ENCODE measurements at places on chromosomes 7 and 10.

DNA sequence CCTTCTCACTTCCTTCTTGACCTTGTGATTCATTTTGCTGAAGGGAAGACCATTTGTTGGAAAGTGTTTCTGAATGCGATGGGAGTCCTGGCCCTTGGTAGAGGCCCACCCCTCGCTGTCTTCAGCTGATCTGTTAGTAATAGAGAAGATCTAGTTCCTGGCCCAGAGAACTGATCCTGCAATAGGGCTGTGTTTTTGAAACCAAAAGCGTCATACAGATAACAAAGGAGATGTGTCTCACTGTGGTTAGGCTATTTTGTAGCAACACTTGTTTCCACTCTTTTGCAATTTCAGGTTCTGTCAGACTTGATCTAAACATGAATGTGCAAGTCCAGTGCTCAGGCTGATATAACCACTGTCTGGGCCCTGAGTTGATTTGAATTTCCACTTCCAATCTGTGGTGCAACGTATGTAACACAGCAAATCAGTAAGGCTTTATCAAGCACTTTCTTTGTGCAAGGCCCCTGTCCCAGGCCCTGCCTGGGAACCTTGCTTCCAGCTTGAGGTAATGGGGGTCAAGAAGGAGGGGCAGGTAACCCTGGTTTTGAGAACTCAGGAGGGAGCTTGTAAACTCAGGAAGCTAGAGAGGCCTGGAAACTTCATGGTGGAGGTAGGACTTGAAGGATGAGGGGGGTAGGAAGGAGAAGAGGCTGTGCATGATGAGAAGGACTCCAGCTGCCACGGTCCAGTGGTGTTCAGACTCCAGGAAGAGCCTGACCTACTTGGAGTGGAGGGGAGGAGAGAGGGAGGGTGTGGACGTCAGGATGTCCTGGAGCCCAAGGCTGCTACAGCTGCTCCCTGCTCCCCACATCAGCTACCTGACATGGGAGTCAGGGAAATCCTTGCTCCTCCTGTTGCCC lies 42.2 kb upstream of the SRGN start:
- no peak for DNase-seq

- no peak for DNase-seq
These were observed 1377.4 kb downstream of the XPNPEP1 start for GRCh38 chr10:108545921-108546320.

DNA sequence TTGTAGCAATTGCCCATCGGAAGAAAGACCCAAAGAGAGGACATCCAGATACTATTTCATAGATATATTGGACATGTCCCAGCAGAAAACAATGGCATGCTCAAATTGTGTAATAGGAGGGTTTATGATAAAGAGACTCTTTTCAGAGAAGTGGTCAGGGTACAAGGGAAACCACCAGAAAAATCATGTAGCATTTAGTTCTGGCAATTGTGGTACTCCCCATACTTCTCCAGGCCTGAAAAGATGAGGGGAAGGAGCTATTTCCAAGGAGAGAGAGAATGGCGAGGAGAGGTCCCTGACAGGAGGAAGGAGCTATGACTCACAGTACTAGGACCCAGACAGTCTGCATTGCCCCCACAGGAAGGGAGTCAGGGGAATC lies 68.4 kb upstream of the ADO start:
- DNase-seq, result no peak

- no peak for DNase-seq
These were observed 83.9 kb downstream of the BAMBI start for GRCh38 chr10:28761084-28761846.

DNA sequence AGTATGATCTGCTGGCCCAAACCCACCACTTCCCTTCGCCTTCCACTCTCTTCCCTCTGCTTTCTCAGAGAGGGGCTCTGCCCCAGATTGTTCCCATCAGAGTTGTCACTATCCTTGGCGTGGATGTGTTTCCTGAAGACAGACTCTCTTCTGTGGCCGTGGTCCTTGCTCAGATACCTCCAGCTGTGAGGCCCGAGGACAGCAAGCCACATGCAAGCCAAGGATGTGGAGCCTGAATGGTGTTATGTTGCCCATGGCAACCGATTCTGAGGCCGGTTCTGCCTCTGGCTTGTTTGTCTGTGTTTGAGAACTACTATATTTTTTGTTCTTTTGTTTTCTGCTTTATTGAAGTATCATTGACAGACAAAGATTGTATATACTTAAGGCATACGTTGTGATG lies 247.4 kb upstream of the PODXL start:
- DNase-seq, result no peak

GRCh38 chr7:29281782-29282541 lies 87.4 kb downstream of the CHN2 start:
- no peak for DNase-seq

DNA sequence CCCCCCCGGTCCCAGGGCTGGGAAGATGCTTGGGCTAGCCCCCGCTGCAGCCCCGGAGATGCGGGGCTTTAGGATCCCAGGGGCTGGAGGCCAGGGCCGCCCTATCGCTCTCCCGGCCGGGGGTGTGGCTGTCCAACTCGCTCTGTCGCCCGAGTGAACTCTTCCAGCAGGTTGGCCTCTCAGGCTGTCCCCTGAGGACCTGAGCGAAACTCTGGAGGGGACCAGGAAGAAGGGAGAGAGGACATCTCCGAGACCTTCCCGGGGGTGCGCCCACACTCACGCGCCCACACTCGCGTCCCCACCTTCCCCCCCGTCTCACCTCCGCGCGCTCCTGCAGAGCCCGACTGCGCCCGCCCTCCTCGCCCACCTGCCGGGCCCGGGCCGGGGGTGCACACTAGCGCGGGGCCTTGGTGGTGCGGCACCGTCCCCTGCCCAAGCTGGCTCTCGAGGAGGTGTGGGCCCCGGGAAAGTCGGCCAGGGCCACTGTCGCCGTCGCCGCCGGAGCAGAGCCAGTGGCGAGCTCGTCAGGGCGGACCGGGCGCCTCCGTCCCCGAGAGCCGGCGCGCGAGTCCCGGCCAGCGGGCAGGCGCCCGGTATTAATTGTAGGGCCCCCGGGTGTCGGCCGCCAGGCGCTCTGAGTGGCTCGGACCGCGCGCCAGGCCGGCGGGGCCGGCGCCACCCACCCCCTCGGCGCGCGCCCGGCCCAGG lies 101.7 kb upstream of the SVIL start:
- DNase-seq, result peak; percentile 29

DNA sequence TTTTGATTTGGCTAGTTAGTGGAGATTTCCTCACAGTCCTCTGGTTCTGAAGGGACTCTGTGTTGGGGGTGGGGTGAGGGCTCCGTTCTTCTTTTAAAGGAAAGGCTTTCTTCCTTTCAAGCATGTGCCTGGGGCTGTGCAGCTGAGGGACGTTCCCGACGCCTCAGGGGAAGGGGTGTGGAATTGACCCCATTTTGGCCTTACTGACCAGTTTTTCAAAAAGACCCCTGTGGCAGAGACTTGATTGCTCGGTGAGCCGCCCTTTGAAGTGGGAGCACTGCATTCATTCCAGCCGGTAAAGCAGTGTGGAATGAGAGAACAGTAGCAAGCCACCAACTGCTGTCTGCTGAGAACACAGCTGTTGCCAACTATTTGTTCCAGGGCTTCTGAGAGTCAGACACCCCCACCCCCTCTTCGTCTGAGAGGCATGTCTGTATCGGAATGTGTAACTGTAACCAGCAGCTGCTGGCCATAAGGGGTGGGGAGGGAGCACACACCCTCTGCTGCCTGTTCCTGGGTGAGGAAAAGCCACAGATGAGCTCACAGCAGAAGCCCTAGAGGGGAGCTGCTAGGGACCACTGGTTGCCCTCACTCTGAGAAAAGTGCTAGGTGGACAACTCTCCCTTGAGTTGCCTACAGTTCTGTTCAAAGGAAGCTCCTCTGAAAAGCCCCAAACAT lies 33.2 kb downstream of the WBP1L start:
- no peak for DNase-seq

DNA sequence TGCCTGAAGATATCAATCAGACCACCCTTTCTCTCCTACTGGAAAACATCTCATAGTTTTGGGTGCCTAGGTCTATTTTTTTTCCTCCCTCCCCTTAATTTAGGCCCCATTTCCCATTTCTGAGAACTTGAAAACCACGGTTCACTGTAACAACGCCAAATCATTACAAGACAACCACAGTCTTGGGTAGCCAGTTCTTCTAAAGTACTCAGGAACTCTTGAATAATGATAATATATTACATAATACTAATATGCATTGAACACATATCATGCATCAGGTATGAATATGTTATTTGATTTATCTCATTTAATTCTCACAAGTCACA lies 185.1 kb upstream of the ADO start:
- no peak for DNase-seq

DNA sequence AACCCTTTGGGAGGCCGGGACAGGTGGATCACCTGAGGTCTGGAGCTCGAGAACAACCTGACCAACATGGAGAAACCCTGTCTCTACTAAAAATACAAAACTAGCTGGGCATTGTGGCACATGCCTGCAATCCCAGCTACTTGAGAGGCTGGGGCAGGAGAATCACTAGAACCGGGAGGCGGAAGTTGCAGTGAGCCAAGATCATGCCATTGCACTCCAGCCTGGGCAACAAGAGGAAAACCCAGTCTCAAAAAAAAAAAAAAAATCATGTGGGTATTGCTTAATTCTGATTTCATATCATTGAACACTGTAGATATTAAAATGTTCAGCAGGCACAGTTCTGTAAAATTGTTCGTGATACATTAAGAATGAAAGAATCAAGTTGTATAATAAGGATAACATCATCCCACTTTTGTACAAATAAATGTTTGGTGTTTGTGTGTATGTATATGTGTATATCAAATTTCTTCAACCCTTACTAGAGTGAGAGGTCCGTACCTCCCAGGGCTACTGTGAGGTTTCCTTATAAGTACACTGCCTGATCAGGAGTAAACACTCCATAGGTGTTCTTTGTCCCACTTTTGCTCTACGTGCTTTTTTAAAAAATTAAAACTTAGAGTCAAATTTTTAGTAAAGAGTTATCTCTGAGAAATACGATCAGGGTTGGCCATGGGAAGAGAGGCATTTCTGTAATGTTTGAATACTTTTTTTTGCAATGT lies 31.7 kb downstream of the PLEKHS1 start:
- no peak for DNase-seq

- peak; percentile 79 for DNase-seq
These were observed 56.3 kb downstream of the CACUL1 start for GRCh38 chr10:118698421-118698820.

GRCh38 chr7:66736892-66737291 lies 3.6 kb upstream of the RABGEF1 start:
- DNase-seq, result no peak

DNA sequence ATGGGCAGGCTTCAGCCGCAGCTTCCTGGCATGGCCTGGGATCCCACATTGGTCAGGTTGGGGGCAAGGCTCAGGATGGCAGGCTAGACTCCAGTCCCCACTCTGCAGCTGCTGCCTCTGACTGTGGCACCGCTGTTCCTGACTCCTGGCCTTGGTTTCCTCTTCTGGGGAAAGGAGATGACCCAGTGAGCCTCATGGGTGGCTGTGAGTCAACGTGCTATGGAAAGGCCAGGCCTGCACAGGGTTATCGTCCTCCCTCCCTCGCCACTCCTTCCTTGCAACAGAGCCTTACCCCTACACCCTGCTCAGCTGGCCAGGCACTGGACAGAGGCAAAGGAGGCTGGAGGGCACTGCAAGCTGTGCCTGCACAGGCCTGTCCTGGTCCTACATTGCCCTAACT lies 36.1 kb upstream of the CHST15 start:
- no peak for DNase-seq

DNA sequence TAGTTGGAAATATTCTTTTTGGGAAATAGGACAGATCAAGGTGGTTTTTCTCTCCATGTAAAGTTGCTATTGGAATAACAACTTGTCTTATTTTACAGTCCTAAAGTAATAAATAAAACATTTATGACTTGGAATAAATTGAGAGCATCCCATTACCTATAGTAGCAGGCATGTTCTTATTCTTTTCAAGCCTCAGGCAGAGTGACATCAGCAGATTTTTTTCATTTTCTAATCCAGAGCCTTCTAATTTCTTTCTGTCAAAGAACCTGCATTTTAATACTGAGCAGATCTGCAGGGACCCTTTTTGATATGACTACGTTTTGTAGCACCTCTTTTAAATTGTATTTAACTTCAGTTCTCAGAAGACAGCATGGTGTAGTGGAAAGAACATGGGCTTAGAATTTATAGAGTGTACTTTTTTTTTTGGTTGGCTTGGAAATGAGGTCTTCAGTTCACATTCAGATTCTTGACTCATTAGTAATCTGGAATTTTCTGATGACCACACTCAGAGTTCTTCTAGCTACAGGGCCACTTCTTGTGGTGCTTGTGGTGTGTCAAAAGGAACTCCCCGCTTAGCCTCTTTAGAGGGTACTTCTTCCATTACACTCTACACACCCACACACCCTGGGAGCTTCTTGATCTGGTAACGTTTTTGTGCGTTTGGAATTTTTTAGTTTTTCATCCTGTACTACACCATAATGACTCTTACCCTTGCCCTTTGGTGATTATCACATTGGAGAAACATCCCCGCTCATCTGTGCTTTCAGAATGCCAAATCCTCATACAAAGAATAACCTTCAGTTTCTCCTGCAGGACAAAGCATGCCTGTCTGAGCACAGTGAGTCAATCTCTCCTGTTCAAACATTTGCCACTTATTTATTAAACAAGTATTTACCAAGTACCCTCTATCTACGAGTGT lies 34.6 kb downstream of the AGK start:
- peak; percentile 47 for DNase-seq

DNA sequence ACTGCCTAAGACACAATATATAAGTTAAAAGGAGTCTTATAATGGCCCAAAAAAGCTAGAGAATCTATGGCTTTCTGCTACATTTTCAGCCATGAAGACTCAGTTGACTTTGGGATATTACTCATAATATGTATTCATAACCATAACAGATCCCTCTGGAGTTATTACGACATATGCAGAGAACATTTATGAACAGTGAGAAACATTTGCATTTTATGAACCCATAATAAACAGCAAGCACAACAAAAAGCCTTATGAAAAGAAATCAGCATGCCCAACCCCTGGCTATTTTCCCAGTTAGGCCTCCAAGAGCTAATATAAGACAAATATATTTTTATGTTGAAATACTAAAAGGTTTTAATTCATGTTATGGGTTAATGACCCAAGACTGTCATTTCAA lies 52.4 kb downstream of the ARMH3 start:
- DNase-seq, result no peak

- DNase-seq, result no peak
These were observed 33.6 kb upstream of the DNMBP start for GRCh38 chr10:100043344-100043743.

DNA sequence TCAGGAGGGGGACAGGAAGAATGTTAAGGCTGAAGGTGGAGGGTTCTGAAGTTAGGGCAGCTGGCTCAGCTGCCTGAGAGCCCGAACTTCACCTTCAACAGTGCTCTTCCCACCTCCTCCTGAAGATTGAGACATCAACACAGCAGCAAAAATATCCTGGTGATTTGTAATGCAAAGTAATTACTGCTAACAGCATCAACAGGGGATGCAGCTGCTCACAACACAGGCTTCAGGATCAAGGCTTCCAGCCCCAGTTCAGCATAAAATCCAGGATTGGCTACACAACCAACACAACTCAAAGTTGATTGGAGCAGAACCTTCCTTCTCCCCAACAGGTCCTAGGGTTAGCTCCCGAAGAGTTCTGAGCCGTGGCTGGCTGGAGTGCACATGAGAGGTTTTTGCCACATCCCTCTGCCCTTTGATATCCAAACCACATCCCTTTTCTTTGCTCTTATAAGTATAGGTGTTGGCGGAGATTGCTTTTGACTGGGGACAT lies 242.4 kb downstream of the KIAA1217 start:
- DNase-seq, result no peak

Measured in stimulated activated CD4-positive, alpha-beta T cell treated with anti-CD3 and anti-CD28 coated beads, Interleukin-2, amount 100 ng/mL, for 24 hours (primary cell).